SW480 (cell line): ENCODE measurements at places on chromosomes 2 and 18.

- no peak for DNase-seq
Measured at GRCh38 chr2:133426791-133427190, 141.5 kb downstream of the NCKAP5 start.

DNA sequence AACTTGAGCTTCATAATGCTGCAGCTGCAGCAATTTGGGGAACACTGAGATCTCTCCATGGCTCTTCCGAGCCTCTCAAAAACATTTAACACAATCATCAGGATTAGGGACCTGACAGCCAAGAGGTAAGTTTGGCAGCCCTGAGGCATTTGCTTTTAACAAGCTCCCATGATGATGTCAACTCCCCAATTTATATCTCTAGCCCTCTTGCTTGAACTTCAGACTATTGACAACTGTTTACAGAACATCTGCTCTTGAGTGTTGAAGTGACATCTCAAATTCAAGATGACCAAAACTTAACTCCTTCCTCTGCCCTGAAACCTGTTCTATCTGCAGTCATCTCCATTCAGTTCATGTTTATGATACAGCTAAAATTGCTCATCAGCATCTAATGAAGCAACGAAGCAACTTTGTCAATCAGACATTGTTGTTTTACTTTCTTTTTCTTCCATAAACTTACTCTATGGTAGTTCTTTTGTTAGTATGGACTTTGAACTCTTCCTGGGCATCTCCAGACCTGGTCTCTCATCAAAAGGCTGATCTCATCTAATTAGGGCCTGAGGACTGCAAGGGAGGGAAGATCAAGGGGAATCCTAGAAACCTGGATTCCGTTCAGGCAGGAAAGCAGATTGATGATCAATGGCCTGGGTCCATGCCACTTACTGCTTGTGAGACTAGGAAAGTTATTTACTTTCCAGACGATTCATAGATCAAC lies 48.1 kb downstream of the SEMA4F start:
- DNase-seq, result peak; percentile 51

- DNase-seq, result no peak
Measured at GRCh38 chr2:241988146-241988545, 118.6 kb downstream of the RTP5 start.

- no peak for DNase-seq
Measured at GRCh38 chr2:45180779-45181178, 171.5 kb upstream of the SIX2 start.

GRCh38 chr2:204223046-204223445 lies 286.5 kb downstream of the ICOS start:
- no peak for DNase-seq

DNA sequence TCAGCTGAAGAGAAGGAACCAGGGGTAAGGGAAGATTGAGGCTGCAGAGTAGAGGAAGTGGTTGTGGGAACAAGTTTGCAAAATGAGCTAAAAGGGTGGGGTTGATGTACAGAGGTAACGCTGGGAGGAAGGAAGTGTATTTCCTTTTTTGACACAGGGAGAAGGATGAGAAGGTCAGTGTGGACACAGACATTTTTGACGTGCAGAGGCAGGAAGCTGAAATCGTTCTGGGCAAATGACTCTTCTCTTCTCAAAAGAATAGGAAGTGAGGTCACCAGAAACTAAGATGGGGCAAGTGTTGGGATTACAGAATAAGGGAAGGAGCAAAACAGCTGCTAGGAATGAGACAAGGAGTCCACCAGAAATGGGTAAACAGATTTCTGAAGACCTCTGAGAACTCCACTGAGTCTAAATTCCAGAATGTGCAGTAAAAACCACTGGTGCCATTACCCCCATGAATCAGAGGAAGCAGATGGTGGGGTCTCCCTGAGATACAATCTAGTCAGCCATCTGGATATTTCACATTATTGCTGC lies 20.0 kb upstream of the RNF149 start:
- no peak for DNase-seq
